ENCODE measurements at places on chromosomes 1 and 21. TPM values are rescaled to one million over a fixed set of nuclear protein-coding genes. Genes with fewer than 3 reads are reported as not detected.
A peak's percentile ranks its signal among the peaks of the same experiment; 100 is the strongest.

DNA sequence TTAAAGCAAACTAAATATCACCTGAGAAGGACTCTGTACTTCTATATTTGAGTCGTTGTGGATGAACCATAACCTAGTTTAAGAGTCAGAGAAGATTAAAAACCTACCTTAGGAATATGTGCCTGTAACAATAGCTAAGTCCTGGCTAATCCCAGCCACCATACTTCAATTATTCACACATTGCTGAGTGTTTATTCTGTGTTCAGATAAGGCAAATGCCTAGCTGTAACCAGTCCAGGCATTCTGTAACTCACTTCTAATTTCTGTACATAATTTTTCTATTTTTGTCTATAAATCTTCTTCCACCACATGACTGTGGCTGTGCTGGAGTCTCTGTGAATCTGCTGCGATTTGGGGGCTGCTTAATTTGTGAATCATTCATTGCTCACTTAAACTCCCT, 441.9 kb upstream of the ADAMTS5 start:
- DNase-seq, result no peak

DNA sequence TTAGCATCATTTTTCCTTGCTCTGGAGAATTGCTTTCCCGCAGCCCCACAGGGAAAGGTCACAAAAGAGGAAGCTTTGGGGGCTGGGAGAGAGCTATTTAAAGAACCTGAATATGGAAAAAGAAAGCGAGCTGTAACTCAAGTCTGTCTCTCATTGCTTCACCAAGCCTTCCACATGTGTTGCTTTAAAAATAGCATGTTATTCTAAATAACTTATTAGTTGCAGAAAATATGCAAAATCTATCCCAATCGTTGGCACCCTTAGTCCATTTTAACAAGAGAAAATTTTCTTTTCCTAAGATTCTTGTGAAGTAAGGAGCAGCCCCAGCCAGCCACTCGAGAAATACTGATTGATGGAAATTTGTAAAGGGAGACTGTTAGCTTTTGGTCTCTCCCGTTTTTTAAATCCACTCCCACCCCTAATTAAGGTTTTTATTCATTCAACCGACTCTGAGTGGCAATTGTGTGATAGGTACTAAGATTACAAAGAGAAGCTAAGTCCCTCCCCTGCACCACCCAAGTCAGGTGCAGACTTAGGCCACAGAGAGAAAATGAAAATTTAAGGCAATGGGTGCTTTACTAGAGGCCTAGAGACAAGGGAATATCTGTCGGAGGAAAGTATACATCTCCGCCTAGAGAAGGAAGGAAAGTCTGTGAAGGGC, 802 bp downstream of the CYP4X1 start:
- no peak for DNase-seq

DNA sequence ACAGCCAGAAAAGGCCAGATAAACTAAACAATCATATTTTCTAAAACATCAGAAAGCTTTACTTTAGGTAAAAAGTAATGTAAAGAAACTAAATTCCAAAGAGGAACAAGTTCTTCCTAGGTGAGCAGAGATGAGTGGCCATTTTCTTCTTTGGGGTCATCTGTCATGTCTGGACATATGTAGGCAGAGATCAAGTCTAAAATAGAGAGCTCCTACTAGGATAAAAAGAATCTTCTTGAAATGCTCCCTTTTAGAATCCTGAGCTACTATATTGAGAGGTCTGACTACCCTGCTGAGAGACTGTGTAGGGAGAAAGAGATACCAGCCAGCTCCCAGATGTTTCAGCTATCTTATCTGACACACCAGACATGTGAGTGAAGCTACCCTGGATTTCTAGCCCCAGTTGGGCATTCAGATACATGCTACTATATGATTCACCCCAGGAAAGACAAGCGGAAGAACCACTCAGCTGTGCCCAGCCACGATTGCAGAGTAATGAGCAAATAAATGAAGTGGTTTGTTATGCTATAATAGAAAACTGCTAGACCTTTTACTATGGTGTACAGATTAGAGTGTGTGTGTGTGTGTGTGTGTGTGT, 80.1 kb downstream of the TTLL7 start:
- no peak for DNase-seq

DNA sequence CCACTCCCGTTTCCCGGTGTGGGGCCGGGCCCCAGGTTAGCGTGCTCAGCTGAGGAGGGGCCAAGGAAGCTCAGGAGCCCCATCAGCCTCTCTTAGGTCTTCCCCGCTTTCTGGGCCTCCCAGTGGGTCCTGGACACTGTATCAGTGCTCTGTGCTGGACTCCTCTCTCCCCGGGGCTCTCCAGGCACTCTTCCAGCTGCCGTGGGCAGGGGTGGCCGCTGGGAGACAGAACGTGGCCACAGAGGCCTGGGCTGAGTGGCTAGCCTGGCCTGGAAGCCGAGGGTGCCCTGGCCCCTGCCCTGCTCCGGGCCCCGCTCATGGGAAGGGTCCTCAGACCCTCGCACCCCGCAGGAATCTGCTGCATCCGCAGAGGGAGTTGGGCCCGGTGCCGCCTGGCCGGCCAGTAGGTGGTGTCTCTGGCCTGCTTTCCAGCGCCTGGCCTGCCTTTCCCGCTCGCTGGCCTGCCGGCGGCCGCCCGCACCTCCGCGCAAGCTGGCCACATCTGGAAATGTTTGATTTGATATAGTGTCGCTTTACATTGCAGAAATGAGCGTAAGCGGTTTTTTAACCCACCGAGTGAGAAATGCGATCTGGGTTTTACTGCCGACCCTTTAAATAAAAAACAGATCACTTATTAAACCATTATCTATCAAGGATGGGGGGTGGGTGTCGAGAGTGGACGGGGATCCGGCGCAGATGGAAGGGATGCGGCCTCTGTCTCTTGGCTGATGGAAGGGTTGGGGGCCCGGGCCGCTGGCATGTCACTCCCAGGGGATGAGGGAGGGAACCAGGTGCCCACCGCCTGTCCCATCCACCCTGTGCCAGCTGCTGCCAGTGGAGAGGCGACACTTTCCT, 74.4 kb upstream of the TTC34 start:
- DNase-seq, result peak; percentile 18

- no peak for DNase-seq
Observed at GRCh38 chr1:67947114-67947513, 103.3 kb downstream of the DIRAS3 start.

GRCh38 chr1:92484472-92485380, 2.0 kb downstream of the GFI1 start:
- DNase-seq, result no peak

DNA sequence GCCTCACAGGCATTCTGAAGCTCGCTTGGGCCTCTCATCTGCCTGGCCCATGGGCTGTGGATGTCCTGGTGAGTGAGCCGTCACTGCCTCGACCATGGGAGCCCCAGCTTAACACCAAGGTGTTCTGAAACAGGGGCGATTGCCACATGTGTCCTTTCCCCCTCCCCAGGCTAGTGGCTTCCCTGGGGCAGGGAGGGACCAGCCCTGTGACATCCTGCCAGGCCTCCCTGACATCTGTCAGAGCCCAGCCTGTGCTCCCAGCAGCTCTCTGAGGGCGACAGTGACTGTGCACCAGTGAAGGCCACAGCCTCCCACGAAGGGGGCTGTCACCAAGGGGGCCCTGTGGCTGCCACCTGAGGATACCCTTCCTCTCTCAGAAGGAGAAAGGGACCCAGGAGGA, 35.9 kb upstream of the CCDC27 start:
- DNase-seq, result no peak

DNA sequence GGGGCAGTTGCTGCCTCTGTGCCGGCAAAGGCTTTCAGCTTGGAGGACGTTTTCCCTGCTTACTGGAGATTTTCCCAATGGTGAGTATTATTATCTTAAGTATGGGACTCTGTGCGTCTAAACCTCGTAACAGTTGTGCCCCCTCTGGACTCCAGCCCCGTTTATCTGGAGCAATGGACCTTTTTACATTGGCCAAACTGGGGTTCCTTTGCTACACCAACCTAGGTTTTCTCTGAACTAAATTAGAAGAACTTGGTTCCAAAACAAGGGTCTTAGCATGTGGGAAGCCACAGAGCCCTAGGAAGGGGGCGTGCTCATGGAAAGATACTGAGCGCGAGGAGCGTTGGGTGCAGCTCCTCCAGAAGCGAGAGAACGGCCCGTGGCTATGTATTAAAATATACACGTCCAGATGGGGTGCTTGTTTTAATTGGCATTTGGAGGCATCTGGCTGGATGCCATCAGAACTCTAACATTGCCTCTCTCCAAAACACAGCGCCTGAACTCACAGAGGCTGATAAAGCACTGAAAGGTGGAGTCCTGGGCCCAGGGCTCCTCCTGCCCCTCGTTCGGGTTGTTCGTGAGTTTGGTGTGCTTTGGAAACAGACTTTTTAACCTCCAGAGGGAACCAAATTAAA, 28.4 kb downstream of the POFUT2 start:
- no peak for DNase-seq

GRCh38 chr1:101025283-101025656, 314 bp downstream of the DPH5 start:
- no peak for DNase-seq

GRCh38 chr1:182389619-182390047, 2.0 kb downstream of the GLUL start:
- DNase-seq, result peak; percentile 31

- DNase-seq, result no peak
Observed at GRCh38 chr21:41731081-41731480, 35.8 kb downstream of the RIPK4 start.

DNA sequence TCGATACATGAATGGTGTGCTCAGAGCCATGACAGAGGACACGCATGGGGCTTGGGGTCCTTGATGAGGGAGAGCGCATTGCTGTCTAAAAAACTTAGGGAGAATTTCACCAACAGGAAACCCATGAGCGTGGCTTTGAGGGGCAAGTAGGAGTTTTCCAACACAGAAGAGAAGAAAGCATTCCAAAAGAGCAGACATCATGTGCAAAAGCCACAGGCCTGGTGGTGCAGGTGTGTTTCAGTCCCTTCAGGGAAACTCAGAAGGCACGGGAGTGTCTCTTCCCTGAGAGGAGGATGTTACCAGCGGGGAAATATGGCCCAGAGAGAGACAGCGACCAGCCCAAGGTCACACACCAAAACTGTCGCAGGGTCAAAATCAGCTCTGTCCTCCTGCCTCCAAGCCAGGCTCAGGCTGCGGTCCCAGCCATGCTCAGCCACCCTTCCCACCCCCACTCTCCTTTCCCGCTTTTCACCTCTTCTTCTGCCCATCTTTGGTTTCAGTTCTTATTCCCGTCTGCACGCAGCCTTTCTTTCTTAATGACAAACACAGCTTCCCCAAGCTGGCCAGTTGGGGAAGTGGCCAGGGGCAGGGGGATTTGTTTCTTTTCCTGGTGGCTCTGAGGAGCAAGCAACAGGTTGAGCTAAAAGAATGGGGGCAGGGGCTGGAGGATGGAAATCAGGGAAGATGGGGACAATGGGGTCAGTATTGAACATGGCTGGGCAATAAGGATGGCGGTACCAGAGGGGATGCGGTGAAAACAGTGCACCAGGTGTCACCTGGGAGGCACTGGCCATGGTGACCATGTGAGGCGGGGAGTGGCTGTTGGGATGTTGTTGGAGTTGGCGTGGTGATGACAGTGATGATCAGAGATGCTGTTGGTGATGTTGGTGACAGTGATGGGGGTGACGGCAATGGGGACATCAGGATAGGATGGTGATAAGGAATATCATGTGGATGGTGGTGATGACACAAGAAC, 10.3 kb downstream of the LAPTM5 start:
- DNase-seq, result no peak

DNA sequence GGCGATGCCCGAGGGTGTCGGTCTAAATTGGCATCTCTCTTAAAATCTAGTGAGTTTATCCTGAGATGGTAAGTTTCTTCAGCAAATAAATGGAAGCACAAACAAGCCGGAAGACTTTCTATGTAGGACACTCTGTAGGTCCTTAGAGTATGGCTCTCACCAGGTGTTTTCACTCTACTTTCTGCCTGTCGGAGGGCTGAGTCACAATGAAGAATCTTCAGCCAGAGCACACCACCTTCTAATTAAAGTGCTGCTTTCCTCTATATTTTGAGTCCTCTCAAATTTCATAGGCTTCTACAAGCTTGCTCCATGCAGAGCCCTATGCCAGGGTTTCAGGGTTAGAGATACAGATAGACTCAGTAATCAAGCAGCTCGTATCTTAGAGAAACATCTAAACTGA, 27.1 kb downstream of the KCNK1 start:
- no peak for DNase-seq

GRCh38 chr1:24775916-24776315, 30.7 kb downstream of the CLIC4 start:
- no peak for DNase-seq

DNA sequence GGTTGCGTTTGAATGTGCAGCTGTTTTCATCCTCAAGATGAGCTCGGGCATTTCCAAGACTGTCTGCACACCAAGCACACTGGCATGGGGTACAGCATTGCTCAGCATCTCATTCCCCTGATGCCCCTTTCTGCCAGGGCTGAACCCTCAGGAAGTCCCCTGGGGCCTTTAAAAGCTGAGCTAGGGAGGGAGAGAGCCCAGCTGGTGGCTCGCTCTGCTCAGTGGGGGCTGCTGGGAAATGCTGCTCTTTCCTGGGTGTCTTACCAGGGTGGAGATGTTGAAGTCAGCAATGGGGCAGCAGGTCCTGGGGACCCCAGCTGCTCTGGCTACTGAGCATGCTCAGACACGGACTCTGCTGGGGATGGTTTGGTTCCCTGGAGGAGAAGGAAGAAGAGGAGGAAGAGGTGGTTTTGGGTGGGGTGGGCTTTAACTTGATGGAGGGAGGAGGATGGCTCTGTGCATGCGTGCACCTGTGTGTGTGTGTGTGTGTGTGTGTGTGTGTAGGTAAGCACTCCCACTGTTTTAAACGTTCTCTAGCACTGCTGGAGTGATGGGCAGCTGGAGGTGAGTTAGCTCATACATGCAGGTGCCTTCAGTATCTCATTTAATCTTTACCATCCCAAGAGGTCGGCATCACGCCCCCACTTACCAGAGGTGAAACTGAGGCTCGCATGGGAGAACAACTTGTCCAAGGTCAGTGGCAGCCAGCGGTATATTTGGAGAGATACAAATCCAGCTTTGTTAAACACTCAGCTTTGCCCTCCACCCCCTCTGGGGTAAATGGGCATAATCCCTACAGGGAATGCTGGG, 40.9 kb downstream of the ACTL8 start:
- no peak for DNase-seq

DNA sequence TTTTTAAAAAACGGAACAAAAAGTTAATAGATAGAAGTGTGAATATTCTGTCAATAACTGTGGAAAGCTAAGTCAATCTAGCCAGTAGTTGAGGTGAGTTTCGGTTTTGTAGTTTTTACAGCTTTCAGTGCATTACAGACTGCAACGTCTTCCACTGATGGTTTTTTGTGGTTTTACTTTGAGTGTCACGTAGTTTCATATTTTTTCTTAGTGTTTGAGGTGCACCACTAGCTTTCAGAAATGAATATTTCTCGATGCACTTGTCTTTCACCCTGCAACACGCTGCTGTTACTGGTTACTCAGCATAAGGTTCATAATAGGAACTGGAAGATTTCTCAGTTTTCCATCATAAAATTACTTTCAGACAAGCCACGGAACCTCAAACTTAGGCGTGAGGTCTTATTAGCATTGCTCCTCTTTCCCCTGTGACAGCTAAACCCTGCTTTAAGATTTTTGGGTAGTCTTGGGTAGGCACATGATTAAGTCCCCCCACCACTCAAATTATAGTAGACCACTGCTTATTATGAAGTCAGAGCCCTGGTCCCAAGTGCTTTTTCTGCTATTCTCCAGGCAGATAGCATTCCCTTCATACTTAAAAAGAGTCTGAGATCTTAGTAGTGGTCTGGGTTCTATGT, 1412.7 kb downstream of the KCNT2 start:
- no peak for DNase-seq

The SYCP1 gene
- total RNA-seq, result not detected

The SLC22A15 gene
- total RNA-seq, result 5.7 TPM

The SLC1A7 gene
- total RNA-seq, result 21.1 TPM

The NBPF6 gene
- total RNA-seq, result not detected

The LIPI gene
- not detected for total RNA-seq

The RHCE gene
- total RNA-seq, result 0.35 TPM

The MMEL1 gene
- 22.9 TPM for total RNA-seq

The GPR3 gene
- 0.09 TPM for total RNA-seq
